ENCODE measurements at places on chromosomes 2 and 18.

DNA sequence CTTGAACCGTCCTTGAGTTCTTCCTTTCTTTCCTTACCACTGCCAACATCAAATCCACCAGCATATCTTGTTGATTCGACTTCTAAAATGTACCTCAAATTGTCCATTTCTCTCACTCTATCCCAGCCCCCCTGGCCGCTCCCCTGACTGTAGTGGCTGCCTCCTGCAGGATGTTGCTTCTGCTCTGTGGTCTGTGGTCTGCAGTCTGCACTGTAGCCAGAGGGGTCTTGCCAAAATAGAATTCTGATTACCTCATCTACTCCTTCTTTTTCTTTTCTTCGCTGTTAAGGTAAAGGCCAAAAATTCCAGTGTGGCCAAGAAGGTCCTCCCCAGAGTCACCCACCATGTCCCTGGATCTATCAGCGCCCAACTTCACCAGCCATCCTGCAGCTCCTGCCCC is 79.5 kb upstream of the ALPP start:
- DNase-seq: no peak

DNA sequence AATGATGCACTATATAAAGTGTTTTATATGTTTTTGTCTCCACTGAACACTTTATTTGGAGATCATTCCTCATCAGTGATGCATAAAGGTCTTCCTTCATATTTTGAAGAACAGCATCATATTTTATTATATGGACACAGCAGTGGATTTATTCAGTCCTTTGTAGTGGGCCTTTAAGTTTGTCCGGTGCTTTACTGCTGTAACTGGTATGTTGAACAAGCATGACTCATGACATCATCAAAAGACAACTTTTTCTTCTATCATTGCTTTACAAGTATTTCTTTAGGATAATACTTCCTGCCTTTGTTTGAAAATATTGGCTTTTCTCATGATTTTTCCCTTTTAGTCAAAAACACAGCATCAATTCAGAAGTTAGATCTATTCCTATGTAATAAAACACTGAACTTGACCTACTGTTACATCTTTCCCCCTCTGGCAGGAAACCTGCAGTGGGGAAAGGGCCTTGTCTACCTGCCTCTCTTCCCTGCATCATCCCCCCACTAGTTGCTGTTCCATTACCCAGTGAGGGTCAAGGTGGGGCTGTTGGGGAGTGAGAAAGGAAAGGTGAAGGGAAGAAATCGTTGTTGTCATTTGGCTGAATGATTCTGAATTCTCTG is 241.2 kb downstream of the CYP26B1 start:
- DNase-seq: no peak

DNA sequence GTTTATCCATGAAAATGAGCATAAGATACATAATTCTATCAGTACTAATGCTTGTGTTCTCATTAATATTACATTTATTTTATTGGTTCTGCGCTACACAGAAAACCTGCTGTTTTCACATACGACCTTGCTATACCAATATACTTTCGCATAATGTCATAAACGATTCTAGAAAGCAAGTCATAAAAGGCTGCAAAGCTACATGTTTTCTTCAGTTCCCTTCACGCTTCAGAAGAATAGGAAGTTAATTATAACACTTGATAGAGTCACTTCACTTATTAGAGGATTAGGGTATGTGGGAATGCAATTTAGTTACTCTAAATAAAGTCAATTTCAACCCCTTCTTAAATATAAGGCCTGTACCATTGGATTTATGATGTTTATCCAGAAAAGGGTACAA is 29.0 kb downstream of the PSME4 start:
- DNase-seq: no peak

GRCh38 chr2:126866451-126866850 is 32.2 kb upstream of the TEX51 start:
- no peak for DNase-seq

DNA sequence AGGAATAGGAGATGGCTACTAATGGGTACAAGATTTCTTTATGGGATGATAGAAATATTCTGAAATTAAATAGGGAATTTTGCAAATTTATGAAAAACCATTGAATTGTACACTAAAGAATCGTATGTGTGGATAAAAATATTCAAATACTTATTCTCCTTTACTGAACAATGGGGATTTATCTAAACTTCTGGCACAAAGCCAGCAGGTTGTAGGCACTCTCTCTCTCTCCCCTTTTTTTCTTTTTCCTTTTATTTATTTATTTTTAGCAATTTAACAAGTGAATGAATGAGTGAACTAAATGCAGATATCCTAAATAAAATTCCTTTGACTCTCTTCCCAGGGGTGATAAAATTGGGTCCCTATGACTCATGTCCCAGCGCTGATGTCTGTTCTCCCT is 21.9 kb upstream of the SCYGR2 start:
- DNase-seq: no peak

DNA sequence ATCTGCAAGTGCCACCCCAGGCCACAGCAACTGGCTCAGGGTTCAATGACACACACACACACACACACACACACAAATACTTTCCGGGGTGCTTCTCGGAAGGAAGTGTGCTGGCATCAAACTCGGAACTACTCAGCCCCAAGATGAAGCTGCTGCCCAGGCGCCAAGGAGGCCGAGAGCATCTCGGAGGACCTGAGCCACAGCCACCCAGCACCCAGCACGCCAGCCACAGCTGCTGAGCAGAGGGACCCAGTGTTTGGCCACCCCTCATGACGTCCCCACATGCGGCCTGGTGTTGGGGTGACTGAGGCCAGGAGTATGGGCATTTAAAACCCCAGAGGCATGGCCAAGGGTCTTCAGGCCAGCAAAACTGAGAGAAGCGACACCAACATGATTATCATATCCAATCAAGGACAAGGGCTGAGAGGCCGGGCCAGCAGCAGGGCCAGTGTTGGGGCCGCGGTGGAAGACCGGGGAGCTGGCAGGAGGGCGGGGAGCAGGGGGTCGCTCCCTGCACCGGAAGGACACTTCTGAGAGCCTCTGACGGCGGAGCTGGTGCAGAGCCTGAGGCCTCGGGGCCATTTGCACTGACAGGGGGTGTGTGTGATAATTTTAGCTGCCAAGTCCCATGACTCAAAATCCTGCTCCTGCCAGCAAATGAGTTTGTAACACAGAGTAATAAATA is 61.8 kb downstream of the BIN1 start:
- no peak for DNase-seq

DNA sequence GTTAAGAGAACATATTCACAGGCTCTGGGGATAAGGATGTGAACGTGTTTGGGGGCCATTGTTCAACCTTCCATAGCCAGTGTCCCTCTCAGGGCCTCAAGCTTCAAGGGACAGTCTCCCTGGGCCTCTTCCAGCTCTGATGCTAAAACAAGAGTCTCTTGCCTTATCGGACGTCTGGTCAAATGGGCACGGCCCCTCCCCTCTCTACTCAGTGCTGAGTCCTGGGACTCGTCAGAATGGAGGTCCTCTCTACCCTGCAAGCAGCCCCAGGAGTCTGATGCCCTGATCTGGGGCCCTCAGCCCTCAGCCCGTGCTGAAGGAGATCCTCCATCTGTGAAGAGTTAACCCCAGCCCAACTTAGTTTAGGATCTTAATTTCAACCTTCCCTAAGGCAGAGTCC is 198.2 kb downstream of the ZFP36L2 start:
- no peak for DNase-seq

DNA sequence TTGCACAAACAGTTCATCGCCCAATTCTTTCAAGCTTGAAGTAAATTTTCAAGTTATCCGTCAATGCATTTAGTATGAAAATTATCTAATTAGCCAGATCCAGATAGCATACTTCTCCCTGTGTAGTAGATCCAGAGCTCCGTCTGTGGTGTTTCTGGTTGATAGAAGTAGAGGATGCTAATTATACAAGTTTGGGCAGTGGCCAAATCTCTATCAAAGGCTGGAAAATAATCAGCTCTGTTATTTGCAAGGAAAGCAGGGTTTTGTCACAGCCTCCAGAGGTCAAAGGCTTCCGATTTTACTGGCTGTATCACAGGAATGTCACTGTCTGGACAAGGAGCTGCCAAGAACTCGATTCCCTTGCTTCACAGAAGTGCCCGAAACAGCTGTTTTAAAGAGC is 28.6 kb downstream of the LRRC30 start:
- DNase-seq: no peak

GRCh38 chr2:239192456-239192855 is 208.4 kb downstream of the HDAC4 start:
- DNase-seq: no peak

DNA sequence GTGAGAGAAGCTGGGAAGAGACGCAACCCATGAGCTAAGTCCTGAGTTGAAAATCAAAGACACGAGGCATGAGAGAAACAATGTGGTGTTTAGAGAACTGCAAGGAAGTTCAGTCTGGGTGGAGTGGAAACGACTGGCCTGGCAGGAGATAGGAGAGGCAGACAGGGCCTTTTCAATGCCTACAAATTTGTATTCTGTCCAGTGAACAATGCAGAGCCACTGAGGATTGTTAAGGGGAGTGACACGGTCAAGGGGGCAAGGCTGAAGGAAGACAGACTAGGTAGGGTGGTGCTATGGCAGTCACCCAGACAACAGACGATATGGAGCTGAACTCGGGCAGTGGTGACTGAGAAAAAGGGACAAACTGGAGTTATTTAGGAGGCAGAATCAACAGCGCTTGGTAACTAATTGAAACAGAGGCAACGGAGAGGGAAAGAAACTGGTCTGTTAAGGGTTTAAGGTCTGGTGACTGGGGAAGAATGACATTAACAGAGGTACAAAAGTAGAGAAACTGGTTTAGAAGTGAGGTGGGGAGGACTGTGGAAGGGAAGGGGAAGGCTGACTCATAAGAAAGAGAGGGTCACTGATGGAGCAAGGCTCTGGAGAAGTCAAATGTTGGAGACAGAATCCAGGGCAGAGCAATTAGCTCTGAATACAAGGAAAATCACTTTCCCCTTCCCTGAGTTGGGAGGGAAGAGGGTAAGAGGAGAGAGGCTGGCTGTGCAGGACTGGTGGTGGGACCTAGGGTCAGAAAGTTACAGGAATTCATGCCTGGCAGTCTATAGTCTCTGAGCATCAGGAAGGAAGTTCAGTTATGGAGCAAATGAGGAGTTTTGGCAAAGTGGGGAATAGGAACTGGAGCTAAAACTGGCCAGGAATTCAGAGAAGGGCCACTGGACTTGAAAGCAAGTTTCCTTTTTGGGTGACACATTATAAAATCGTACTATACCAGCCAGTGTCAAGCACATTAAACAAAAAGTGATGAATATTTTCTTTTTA is 63.4 kb upstream of the CHRNA1 start:
- DNase-seq: no peak

- DNase-seq: no peak
Observed at GRCh38 chr2:112688086-112688880, 32.5 kb upstream of the NT5DC4 start.

DNA sequence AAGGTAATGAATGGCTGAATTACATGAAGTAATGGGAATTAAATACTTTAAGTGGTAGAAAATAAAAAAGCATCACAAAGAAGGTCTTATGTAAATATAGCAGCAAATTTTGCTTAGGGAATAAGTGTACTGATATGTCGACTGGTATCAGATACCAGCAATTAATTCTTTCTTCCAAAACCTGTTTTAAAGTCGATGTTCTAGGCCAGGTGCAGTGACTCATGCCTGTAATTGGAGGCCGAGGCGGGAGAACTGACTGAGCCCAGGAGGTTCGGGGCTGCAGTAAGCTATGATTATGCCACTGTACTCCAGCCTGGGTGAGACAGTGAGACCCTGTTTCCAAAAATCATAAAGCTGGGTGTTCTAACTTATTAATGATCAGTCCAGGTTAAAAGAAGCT is 30.3 kb downstream of the SP3 start:
- DNase-seq: no peak

GRCh38 chr2:41955316-41956043 is 92.3 kb upstream of the PKDCC start:
- no peak for DNase-seq

DNA sequence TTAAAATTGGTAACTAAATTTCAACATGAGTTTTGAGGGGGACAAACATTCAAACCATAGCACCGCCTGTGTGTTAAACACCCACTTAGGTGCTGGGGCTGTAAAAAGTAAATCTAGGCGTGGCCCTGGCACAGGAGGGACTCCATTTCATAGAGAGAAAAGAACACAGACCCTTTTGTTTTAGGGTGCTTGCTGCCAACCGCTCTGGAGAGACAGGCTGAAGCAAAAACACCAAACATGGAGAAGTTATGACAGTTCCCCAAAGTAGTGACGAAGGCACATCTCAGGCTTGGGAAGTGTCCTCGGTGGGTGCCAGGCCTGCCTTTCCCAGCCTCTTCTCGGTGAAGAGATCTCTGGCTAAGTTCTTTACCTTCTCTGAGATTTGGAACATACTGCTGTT is 5.1 kb downstream of the ACTG2 start:
- DNase-seq: no peak

- DNase-seq: no peak
Observed at GRCh38 chr18:76380791-76381405, 114.1 kb downstream of the ZNF516 start.

DNA sequence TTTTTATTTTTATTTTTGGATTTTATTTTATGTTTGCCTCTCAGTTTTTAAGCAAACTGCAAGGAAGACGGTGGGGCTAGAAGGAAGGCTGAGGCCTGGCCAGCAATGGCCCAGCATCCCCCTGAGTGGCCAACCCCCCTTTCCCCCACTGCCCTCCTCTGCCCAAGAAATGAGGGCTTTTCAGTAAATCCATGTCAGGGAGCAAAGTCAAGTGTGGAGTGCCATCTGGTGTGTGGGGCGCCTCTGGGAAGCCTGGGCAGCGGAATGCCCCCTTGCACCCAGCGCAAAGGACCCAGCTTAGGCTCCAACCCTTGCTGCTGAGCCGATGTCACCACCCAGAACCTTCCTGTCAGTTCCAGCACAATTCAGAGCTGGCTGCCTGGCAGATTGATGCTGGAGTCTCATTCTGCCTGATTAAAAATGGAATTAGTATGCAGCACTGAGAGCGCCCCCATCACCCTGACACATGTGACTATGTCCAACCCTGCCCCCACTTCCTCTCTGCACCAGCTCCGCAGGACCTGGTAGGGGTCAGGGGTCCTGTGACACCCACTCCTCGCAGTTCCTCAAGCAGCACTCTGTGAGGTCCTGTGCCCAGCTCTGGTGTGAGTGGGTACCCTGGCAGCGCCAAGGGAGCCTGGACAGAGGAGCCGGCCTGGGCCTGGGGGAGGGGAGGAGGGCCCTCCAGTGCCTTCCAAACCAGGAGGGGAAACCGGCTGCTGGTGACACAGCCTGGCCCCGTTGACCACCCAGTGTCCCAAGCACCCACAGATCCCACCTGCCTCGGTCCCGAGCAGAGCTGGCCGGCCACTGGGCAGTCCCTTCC is 9.2 kb upstream of the ALPP start:
- DNase-seq: no peak

All from NCI-H2029 treated with DMSO at 0.1 percent for 48 hours (cell line).